ENCODE measurements at places on chromosomes 11 and 22.

DNA sequence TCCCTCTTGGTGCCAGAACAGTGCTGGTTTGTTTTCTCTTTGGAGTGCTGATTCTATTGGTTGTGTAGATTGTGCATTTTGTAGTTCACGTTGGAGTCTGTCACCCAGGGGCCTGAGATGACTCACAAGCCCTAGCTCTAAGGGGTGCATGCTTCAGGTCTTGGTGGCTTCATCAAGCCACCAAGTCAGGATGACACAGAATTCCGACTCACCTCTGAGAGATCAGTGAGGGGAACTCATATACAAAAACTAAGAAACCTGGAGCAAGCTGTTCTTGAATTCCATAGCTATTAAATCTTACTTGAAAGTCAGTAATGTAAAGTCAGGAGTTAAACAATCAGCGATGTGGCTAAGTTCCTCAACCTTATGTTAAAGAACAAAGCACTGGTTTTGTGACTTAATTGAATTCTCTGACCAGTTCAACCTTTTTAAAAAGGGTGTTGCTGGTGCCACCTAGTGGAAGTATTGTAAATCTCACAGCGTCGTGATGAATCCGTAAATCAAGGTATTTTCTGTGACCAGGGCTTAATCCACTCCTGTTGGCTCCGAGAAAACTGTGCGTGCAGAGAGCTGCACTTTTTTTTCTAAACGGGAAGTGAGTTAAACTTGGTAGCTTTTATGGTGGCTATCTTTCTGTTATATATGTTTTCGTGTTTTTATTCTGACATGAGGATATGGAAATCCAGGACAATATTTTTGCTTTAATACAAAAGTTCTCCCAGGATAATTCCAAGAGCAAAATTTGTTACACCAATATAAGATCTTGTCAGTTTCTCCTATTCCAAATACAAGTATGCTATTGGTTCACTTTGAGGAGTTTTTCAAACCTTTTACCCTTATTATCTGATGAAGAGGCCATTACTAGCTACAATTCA lies 14.6 kb downstream of the MMP13 start:
- DNase-seq: no peak

DNA sequence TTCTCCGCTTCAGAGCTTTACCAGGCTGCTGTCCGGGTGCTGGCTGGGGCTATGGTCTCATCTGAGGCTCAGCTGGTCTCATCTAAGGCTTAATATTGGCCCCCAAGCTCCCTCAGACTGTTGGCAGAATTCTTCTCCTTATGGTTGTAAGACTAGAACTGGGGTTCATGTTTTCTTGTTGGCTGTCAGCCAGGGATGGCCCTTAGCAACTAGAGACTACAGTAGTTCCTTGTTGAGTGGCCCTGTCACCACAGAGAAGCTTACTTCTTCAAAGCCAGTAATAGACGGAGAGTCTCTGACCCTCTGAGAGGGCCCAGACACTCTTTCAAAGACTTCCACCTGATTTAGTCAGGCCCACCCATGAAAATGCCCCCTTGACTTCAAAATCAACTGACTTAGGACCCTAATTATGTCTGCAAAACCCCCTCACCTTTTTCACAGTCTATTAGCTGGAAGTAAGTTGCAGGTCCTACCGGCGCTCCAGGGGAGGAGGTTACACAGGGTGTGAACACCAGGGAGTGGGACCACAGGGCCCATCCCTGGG lies 24.2 kb upstream of the TREH start:
- no peak for DNase-seq

GRCh38 chr22:28874811-28875320 lies 8.5 kb upstream of the ZNRF3 start:
- no peak for DNase-seq

- DNase-seq: no peak
Observed at GRCh38 chr22:29302402-29302680, 4.1 kb upstream of the GAS2L1 start.

DNA sequence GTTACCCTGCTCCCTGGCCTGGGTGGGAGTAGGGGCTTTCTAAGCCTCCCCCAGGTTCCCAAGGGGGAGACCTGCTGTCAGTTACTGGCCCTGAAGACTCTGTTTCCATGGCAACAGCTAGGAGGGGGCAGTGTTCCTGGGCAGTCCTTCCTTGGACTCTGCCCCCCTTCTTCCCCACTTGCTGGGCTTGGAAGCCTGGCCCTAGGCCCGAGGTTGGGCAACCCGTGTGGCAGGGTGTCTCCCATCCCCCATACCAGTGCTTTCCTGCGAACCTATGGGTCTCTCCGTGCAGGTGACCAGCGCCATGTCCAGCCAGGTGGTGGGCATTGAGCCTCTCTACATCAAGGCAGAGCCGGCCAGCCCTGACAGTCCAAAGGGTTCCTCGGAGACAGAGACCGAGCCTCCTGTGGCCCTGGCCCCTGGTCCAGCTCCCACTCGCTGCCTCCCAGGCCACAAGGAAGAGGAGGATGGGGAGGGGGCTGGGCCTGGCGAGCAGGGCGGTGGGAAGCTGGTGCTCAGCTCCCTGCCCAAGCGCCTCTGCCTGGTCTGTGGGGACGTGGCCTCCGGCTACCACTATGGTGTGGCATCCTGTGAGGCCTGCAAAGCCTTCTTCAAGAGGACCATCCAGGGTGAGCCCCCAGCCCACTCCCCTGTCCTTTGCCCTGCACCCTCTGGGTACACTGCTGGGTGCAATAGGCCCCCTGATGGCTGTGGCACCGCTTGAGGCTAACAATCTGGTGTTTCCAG lies 1.7 kb downstream of the ESRRA start:
- DNase-seq: no peak

DNA sequence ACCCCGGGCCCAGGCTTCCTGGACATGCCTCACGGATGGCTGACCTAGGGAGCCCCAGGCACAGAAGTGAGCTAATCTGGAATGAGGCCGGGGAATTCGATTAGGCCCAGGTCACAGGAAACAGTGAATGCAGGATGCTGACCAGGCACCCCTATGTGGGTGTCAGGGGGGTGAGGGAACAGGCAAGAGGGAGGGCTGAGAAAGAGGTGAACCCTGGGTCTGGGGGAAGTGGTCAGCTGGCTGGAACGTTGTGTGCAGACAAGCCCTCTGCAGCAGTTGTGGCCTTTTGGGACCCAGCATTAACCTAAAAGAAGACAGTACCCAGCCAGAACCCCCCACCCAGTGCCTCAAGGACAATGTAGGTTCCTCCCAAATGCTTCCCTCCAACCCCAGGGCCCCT lies 8.1 kb downstream of the SERHL2 start:
- no peak for DNase-seq

- DNase-seq: no peak
Observed at GRCh38 chr22:35548722-35549112, 8.1 kb downstream of the RASD2 start.

DNA sequence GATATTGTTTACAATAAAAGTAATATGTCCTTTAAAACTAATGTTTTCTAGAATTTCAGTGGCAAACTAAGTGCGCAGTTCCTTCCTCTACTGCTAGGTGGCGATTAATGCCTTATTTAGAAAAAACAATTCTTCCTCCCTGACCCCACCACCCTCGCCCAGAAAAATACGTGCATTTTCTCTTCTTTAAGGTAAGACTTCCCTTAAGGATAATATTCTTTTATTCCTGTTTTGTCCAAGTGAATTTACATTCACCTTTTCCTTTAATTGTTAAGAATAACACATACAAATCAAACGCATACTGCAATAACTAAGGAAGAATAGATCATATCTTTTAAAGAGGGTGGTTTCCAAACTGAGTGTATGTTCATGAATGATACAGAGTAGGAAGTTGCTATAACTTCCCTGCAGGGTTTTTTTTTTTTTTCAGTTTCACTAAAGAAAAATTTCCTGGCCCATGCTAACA lies 17.0 kb upstream of the PSMA1 start:
- DNase-seq: no peak

DNA sequence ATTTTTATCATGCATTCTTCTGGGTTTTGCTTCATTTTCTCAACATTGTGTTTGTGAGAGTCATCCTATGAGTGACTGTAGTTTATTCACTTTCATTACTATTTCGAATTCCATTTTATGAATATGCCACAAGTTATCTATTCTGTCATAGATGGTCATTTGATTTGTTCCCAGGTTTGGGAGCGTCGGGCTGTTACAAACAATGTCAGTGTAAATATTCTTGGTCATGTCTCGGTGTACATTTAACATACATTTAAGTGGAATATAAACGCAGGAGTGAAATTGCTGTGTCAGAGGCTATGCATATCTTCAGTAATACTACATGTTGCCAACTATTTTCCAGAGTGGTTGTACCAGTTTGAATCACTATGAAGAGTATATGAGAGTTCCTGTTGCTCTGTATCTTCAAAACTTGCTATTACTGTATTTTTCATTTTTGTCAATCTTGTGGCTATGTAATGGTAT lies 2.4 kb downstream of the TRIM44 start:
- no peak for DNase-seq

GRCh38 chr22:45896964-45897538 lies 79.9 kb downstream of the WNT7B start:
- no peak for DNase-seq

DNA sequence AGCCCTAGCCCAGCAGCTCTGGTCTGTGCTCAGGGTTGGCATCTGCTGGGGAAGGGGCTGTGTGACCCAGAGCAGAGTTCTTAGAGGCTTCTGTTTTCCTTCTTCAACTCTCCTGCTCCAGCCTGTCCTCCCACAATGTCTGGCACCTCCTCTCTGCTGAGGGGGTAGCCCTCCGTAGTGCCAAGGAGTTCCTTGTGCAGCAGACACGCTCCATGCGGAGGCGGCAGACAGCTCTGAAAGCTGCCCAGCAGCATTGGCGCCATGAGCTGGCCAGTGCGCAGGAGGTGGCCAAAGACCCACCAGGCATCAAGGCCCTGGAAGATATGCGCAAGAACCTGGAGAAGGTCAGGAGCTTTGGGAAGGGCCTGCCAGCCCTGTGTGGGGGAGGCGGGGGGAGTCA lies 69.3 kb downstream of the CEP164 start:
- DNase-seq: no peak

DNA sequence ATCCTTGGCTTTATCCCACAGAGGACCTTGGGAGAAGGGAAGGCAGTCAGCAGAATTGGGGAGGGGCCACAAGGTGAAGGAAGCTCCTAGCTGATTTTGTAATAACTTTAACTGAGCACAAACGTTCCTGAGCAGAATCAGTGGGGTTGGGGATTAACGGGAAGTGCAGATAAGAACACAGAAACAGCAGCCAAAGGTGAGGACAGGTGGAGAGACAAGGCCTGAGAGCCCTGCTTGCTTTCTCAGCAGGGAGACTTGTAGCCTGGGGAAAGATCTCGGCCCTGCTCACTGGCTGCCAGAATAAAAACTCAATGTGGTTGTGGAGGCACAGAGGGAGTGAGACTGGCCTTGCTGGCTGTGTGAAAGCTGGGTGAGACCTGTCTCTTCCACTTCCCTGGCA lies 265.2 kb upstream of the FAT3 start:
- no peak for DNase-seq

GRCh38 chr22:24445481-24446259 lies 18.3 kb downstream of the ADORA2A start:
- no peak for DNase-seq

DNA sequence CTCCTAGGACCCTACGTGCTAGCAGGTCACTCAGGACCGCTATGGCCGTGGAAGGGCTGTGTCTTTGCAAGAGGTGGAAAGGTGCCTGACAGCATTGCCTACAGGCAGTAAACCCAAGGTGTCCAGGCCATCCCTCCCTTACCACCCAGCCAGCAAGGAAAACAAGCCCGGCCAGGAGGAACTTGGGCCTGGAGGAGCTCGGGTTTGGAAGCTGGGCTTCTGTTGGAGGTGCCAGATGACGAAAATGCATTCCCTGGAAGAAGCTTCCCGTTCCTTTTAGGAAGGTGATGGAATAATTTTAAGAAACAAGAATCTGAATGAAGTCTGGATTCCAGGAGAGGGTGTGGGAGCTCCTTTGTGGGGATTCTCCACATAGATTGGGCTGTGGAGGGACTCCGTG lies 23.6 kb downstream of the FBLN1 start:
- DNase-seq: no peak

- no peak for DNase-seq
Observed at GRCh38 chr22:49925525-49926128, 7.2 kb downstream of the CRELD2 start.

- peak; percentile 66 for DNase-seq
Observed at GRCh38 chr11:12963792-12964536, 45.2 kb upstream of the RASSF10 start.

GRCh38 chr11:122836916-122837315 lies 1.4 kb upstream of the CRTAM start:
- no peak for DNase-seq

DNA sequence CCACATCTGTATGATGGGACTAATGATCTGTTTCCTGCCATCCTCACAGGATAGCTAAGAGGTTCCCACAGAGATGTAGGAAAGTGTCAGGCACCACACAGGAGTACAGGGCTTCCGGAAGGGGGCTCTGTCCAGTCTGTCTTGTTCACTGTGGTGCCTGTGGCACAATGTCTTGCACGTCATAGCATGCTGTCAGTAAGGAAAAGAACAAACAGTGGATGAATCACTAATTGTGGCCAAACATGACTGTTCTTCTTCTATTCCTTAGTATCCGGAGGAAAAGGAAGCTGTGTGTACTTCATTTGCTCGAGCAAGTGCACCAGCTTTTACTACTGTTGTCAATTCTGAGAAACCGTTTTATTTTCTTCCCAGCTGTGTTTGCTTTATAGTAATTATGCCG lies 73.4 kb upstream of the YWHAH start:
- DNase-seq: no peak

GRCh38 chr22:42820045-42820763 lies 36.9 kb downstream of the ARFGAP3 start:
- DNase-seq: no peak
